ENCODE measurements at places on chromosomes 2 and 18.

GRCh38 chr2:177244244-177244771 lies 20.2 kb downstream of the NFE2L2 start:
- DNase-seq: no peak

GRCh38 chr2:11677136-11678055 lies 7.4 kb upstream of the NTSR2 start:
- no peak for DNase-seq

- no peak for DNase-seq
These were observed 529.8 kb upstream of the VRK2 start for GRCh38 chr2:57516698-57517340.

DNA sequence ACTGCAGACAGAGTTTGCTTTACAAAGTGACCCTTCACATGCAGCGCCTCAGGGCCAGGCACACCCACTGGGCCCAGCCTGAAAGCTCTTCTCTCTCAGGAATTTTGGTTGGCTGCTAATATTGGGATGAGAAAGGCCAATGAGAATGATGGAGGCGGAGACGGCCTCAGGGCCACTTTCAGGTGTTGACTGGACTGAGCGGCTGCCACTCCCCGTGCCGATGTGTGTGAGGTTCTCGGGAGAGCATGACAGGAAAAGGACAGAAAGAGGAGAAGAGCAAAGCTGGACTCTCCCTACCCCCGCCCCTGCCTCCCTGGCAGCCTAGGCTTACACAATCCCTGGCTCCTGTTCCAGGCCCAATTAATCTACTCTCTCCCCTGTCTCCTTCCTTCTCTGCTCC lies 155.7 kb downstream of the CELF4 start:
- no peak for DNase-seq

GRCh38 chr18:5662586-5663090 lies 118.8 kb upstream of the EPB41L3 start:
- no peak for DNase-seq

- no peak for DNase-seq
These were observed 40.2 kb downstream of the SOCS6 start for GRCh38 chr18:70329071-70329470.

DNA sequence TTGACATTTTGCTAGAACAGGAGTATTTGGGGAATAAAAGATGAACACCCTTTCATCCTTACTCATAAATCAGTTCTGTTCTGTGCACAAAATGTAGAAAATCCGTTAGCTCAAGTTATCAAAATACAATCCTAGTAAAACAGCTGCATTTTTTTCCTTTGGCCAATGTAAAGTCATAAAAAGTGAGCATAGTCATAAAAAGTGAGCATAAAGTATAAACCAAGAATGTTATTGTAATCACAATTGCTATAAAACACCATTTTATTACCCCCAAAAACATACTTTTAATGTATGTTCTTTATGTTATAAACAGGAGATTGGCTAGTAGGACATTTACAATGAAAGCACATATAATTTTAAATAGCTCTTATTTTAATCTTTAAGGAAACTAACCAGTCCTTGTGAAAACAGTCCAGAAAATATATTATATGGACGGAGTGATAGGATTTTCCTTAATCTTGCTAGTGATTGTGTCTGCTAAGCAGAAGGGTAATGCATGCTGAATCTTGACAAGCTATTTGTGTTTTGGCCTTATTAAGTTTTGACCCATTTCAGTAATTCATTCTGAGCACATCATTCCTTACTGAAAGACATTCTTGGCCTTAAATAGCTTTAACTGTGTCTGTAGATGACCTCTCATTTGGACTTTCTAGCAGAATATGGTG lies 891.8 kb downstream of the DSC3 start:
- DNase-seq: no peak

GRCh38 chr2:173891315-173892037 lies 73.7 kb downstream of the SP3 start:
- no peak for DNase-seq

DNA sequence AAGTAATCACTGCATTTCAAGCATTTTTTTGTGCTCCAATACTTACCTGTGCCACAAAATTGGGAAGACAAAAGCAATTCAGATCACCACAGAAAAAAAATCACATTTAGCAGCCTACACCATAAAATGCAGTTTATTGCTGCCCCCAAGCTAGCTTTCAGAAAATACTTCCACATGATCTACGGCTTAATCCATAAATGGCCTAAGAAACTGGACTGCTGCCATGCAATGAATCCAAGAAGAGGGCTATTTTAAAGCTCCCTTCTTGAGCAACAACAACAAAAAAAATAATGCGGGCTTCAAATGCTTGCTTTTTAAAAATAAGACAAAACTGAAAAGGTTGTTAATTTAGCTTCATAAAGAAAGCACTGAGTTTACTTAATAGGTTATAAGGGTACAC lies 272.3 kb downstream of the RAD51AP2 start:
- DNase-seq: no peak

- DNase-seq: no peak
These were observed 51.0 kb downstream of the PRELID3A start for GRCh38 chr18:12458771-12459170.

GRCh38 chr18:70931942-70932814 lies 643.3 kb downstream of the SOCS6 start:
- DNase-seq: no peak

GRCh38 chr2:239298116-239298804 lies 102.6 kb downstream of the HDAC4 start:
- DNase-seq: peak; percentile 87

DNA sequence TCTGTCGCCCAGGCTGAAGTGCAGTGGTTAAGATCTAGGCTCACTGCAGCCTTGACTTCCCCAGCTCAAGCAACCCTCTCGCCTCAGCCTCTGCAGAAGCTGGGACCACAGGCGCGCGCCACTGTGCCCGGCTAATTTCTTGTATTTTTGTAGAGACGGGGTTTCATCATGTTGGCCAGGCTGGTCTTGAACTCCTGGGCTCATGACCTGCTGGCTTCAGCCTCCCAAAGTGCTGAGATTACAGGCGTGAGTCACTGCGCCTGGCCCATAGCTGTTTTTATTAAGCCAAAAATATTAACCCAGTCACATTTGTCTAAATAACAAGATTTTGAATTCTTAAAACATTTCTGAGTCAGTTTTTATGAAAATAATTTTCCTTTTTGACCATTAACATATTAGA lies 6.3 kb upstream of the SFT2D3 start:
- DNase-seq: no peak

GRCh38 chr2:135845997-135846396 lies 9.0 kb upstream of the LCT start:
- DNase-seq: no peak

DNA sequence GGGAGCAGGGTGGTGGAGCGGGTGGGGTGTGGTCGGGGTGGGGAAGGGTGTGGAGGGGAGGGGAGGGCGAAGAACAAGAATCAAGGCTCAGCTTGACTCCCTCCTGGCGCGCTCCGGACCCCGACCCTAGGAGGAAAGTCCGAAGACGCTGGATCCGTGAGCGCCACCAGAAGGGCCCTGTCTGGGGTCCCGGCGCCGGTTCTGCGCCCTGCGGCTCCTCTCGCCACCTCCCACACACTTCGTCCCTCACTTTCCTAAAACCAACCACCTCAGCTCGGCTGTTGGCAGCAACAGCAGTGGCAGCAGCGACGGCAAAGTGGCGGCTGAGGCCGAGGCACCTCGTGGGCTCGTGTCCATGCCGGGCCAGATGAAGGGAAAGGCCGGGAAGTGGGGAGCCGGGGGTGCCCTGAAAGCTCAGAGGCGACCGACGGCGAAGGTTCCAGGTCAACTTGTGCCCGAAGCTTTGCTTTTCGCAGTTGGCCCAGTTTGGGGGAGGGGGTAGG lies 2.1 kb downstream of the KLHL14 start:
- no peak for DNase-seq

GRCh38 chr2:98541489-98541888 lies 66.8 kb downstream of the COA5 start:
- no peak for DNase-seq

DNA sequence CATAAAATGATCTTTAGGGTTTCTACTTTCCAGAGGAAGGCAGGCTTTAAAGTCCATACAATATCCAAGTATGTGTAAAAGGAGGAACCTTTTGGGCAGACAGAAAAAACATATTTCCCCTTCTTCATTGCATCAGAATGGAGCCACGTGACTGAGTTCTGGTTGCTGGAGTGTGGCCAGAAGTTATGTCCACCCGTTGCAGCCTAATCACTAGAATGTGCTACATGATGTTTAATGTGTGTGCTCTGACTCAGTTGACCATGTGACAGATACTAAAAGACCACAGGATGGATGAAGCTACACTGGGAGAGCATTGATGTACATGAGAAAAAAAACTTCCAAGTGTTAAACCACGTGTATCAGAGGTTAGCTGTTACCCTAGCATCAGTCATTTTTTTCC lies 460.9 kb downstream of the RIT2 start:
- DNase-seq: no peak

DNA sequence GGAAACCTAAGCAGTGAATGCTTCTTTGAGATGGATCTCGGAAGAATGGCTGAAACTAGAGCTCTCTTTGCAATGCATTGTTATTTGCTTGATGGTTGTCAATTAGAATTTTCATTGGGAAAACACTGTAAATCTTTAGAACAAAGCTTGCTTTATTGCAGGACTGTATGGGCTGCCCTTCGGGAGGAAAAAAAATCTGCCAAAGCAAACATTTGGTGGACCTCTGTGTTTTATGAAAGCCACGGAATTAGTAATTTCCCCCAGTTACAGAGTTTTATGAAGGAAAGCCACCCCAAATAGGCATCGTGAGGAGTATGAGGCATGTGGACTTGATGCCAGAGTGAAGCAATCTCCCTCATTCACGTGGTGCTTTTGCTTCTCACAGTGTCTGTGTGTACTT lies 33.5 kb downstream of the RHBDD1 start:
- no peak for DNase-seq

DNA sequence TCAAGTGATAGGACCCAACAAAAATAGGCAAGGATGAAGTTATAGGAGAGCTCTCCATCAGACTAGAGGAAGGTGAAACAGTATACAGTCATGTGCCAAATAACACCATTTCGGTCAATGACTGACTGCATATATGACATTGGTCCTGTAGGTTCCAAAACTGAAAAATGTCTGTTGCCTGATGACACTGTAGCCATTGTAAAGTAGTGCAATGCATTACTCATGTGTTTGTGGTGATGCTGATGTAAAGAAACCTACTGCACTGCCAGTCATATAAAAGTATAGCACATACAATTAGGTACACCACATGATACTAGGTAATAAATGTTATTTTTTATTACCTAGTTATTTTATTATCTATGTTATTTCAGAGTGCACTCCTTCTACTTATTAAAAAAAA lies 147.9 kb downstream of the GREB1L start:
- no peak for DNase-seq

DNA sequence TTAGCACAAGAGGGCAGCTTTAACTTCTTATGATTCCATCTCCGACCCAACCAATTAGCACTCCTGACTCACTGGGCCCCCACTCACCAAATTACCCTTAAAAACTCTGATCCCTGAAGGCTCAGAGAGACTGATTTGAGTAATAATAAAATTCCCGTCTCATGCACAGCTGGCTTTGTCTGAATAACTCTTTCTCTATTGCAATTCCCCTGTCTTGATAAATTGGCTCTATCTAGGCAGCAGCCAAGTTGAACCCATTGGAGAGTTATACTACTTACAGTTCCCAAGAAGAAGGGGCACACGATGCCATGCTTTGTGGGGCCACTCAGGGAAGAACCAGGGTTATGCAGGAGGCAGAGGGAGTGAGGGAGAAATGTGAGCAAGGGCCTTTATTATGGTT lies 632.8 kb downstream of the TSN start:
- DNase-seq: no peak

DNA sequence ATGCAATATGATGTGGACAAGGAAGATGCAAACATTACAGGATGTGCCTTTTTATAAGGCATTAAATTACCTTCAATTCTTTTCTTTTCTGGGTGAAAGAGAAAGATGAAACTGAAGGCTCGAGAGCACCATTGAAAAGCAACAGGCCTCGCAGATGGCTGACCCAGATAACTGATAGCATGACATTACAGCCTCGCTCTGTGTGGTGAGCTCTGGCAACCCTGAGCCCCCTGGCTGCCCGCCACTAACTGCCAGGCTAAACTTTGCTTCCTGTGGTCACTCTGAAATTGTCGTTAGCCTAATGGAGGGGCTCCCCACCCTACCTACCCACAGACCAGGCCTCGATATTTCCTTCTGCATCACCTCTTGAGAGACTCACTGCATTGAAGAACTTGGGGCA lies 516.8 kb upstream of the FANCL start:
- no peak for DNase-seq

- no peak for DNase-seq
These were observed 74.1 kb upstream of the EHBP1 start for GRCh38 chr2:62631160-62632085.

- no peak for DNase-seq
These were observed 6.4 kb downstream of the HDAC4 start for GRCh38 chr2:239394346-239394945.

DNA sequence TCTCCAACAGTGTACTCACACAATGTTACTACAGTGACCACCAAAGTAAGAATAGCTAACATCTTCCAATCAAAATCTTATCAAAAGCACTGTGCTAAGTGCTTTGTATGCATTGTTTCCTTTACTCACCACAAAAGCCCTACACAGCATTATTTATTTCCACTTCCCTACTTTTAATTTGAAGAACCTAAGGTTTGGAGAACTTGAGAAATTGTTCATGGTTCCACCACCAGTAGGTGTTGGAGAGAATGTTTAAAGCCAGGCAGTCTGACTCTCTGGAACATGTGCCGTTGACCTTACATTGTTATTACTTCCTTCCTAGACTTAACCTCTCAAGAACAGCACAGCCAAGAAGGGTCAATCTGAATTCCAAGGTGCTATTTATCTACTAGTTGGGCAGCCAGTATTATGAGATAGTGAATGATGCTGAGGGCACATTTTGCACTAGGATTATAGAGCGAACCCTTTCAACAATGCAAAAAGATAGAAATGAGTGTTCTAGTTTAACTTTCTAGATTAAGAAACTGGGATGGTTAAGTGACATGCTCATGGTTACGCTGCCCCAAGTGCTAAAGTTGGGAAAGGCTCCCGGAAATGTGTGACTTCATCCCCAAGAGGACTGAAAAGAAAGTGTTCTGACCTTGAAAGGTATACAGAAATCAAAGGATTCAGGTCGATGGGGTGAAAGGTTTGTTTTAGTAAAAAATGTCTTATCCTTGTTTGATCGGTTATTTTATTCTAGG lies 55.2 kb upstream of the FAM136A start:
- no peak for DNase-seq

GRCh38 chr2:99974682-99975375 lies 167.6 kb downstream of the AFF3 start:
- no peak for DNase-seq
